Hippocampal formation (tissue), 2 donors: ENCODE measurements at places on chromosomes 3 and 15.
A peak's percentile ranks its signal among the peaks of the same experiment; 100 is the strongest.

DNA sequence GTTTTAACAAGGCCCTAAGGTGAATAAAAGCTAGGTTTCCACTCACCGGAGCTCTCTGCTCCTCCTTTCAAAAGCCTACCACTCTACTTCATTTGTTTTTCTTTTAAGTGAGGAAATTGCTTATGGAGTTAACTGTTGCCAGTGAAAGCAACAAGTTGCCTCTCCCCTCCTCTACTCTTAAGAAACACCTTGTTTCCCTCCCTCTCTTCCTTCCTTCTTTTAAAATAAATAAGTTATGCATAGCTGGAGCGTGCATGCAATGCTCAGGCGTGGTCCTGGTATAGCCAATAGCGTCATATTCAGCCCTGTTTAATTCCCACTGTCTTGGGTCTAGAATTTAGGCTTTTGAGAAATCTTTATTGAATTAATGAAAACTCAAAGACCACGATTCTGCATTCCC, 101.1 kb upstream of the IGF1R start:
- DNase-seq = no peak

DNA sequence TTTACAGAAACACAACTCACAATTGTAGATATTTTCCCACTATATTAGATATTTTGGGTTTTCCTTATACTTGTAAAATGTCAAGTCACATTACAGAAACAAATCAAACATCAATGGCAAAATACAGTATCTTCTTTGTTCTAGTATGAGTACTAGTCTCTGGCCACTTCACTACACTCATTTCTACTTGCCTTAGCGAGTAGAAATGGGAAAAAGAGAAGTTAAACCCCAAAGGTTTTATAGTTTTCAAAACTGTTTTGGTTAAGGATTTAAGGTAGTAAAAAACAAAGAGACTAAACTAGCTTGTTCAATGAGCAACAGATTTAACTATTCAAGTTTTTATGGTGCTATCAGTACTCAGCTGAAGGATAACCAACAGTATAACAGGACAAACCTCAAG, 81.7 kb downstream of the BTD start:
- DNase-seq = peak; percentile 43

GRCh38 chr15:41423979-41424659, 7.2 kb downstream of the RTF1 start:
- DNase-seq = no peak

DNA sequence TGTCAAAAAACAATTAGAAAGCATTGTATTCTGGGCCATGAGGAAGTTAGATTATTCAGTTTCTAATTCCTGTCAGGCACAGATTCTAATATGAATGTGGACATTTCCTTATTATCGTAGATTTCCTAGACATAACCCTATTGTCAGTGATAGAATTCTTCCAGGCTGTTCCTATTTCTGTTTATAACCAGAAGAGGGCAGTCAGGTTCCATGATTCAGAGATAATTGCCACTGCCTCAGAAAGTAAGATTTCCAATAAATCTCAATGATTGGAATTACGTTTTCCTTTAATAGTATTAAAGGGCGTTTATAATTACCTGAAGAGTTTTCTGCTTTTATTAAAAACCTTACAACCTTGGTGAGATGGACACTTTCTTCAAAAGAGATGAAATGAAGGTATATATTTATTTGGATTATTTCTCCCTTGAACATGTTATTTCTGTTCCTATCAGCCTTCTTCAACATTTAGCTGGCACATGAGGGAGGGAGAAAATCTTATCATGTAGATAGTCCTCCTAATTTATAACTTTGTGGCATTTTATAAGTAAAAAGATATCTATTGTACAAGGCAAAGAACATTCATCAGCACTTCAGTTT, 439.2 kb downstream of the MCTP2 start:
- peak; percentile 71 for DNase-seq

- no peak for DNase-seq
Measured at GRCh38 chr15:59591356-59591755, 20.2 kb upstream of the GCNT3 start.

- no peak for DNase-seq
Measured at GRCh38 chr3:179739816-179740594, 87.2 kb downstream of the USP13 start.
